ENCODE measurements at places on chromosomes 16 and 17.

DNA sequence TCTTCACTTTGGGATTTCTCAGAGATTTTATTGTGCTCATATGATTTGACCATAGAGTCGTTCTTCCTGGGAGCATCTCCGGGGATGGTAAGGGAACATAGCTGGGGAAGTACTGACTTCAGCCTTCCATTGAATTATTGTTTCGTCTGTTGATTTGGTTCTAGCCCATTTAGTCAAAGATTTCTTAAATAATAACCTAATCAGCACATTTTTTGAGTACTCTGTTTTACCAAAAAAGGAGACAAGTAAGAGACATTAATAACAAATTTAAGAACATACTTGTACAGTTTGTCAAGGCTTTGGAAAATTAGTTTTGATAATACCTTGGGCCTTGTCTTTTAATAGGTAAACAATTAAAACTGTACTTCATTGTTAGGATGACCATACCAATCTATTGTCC is 78.0 kb downstream of the CDRT15 start:
- no peak for DNase-seq

DNA sequence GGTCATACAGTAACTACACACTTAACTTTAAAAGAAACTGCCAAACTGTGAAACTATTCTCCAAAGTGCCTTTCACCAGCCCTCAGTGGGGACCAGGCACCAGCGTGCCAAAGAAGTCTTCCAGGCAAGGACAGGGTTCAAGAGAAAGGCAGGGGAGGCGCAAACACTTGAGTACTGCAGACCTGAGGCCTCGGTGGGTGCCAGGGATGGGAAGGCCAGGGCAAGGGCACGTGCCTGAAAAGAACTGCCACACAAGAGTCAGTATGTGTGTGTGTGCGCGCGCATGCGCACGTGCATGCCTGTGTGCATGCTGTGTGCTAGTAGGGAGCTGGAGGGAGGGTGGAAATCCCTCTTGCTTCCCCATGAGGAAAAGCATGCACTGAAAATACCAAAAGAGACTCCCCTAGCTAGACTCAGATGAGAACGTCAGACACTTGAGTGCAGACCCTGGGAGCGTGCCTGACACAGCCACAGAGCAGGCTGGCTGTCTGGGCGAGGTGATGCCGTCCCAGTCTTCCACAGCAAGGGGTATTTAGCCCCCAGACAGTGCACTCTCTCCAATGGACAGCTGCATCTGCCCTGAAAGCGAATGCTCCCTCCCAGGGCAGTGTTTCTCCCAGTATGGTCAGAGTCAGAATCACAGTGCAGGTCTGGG is 40.1 kb upstream of the GSG1L start:
- no peak for DNase-seq

- no peak for DNase-seq
These were observed 13.3 kb upstream of the FZD2 start for GRCh38 chr17:44543905-44544523.

- no peak for DNase-seq
These were observed 11.4 kb downstream of the ITGAD start for GRCh38 chr16:31404353-31405064.
